ENCODE measurements at places on chromosomes 4 and X.

DNA sequence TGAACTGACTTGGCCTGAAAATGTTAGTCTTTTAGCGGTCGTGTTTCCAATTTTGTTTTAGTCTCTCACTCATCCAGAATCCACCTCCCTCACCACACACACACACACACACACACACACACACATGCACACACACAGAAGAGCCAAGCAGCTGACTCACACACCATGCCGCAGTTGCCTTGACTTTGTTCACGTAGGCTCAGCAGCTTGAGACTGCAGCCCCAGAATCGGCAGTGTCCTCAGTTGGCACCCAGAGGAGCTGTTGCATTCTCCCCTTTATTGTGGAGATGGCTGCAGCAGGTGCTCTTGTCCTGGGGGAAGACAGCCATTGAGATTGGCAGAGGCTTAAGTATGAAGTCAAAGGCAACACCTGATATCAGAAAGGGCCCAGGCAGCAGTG, 20.9 kb upstream of the XPNPEP2 start:
- DNase-seq: no peak

- no peak for DNase-seq
Measured at GRCh38 chrX:49106930-49107329, 16.6 kb downstream of the GPKOW start.

DNA sequence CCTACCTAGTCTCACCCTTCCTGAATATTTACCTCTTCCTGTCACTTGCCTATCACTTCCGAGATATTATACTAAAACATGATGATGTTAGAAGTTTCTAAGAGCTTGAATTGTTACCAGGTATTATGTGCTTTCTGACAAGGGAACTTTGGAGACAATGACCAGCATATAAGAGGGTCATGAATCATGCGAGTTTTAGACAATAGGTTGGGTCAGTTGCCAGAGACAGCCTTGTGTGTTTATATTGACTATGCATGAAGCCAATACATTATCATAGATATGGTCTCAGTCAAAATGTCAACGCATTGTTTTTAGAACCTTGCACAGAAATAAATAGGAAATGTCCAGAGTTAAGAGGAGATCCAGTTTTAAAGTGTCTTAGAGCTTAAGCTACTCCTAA, 116.8 kb downstream of the KLHL4 start:
- no peak for DNase-seq

DNA sequence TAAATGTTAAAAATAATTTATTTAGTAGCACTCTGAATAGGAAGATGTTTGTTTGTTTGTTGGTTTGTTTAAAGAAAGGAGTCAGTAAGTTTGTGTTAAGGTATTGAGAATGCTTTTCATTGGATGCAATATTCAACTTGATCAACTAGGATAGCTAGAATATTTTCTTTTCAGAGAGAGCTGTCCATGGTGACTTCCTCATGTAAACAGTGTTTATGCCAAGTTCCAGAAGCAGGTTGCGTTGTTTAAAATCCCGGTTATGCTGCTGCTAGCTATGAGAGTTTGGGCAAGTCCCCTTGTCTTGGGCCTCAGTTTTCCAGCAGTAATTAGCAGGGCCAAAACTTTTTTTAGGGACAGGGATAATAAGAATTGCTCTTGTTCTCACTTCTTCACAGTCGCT, 876.2 kb upstream of the HS3ST1 start:
- no peak for DNase-seq
